ENCODE measurements at places on chromosomes 7 and 10.

DNA sequence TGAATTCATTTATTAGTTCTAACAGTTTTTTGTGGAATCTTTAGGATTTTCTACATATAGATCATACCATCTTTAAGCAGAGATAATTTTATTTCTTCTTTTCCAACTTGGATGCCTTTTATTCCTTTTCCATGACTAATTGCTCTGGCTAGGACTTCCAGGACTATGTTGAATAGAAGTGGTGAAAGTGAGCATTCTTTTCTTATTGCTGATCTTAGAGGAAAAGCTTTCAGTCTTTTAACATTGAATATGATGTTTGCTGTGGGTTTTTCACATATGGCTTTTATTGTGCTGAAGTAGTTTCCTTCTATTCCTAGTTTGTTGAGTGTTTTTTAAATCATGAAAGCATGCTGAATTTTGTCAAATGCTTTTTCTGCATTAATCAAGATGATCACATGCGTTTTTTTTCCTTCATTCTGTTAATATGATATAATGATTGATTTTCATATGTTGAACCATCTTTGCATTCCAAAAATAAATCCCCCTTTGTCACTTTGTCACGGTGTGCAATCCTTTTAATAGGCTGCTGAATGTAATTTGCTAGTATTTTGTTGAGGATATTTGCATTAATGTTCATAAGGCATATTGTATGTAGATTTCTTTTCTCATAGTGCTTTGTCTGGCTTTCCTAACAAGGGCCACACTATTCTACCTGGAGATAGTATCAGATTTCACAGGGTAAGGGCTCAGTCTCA, 92.9 kb downstream of the ZNF467 start:
- no peak for DNase-seq

GRCh38 chr10:105650306-105650705, 1009.2 kb downstream of the SORCS3 start:
- DNase-seq: no peak

DNA sequence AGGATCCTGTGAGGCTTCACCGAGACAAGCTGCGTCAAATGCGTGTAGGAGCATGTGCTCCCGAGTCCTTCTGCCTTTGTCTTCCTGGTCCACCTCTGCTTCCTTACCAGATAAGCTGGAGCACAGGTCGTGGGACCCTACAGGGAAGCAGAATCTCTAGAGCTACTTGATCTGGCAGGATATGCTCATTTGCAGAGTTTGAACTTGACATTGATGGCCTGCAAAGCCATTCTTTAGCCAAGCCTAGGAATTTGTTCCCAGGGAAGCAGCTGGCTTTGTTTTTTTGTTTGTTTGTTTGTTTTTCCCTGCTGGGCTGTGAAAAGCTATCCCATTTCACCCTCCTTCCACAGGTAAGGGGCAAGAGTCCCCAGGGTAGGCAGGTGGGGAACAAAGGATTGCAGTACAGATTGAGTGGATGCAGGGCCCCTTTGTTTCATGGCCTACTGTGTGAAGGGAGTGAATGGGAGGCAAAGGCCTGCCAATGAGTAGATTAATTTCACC, 200.0 kb upstream of the BMPER start:
- no peak for DNase-seq

DNA sequence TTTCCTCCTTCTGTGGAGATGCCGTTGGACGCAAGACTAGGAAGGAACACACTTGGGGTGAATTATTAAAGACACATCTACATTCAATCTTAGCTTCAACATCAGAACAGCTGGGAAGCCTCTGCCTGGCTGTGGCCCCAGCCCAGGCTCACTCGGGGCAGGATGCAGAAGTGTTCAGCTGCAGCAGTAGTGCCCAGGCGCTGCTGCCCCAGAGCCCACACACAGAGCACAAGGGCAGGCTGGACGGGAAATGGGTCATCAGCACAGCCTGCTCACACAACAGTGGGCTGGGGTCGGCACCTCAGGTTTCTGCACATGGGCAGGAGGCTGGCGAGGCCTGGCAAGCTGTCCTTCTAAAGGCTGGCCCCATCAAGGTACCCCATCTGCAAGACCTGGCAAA, 42.5 kb downstream of the NOD1 start:
- DNase-seq: no peak

- DNase-seq: no peak
These were observed 95.2 kb downstream of the DNAJB6 start for GRCh38 chr7:157431951-157432540.

GRCh38 chr7:110943701-110944345, 147.1 kb upstream of the LRRN3 start:
- no peak for DNase-seq

- no peak for DNase-seq
These were observed 272.9 kb downstream of the MAGI2 start for GRCh38 chr7:79180533-79180932.

DNA sequence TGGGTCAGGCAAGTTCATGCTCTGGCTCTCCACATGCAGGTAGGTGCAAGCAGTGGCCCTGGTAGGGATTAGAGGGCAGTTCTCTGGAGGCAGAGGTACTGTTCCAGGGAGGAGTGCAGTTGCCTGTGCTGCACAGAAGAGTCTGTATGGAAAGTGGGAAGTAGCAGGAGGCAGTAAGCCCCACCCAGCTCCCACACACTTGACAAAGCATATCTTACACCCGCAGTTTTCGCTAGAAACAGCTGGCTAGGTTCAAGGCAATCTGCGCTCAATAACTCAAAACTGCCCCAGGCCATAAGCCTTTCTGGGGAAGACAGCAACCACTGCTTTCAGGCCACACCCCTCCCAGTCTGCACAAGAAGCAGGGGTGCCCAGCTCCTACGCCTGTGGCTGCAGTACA, 33.1 kb upstream of the ARMC3 start:
- no peak for DNase-seq

GRCh38 chr10:86341361-86341811, 25.2 kb downstream of the GRID1 start:
- DNase-seq: no peak

- DNase-seq: no peak
These were observed 161.2 kb downstream of the CELF2 start for GRCh38 chr10:11178606-11179515.

- DNase-seq: peak; percentile 3
These were observed 21.8 kb upstream of the TECTB start for GRCh38 chr10:112261281-112261822.

GRCh38 chr7:111091593-111092358, 849 bp downstream of the LRRN3 start:
- no peak for DNase-seq

GRCh38 chr10:114043532-114044246, at the start of gene ADRB1:
Gene ADRB1, plus strand, starts transcription at chr10:114043866. Its CDS starts 267 bp downstream, at chr10:114044133.
- DNase-seq: peak; percentile 37

GRCh38 chr7:65268782-65269149, 104.9 kb upstream of the ZNF92 start:
- no peak for DNase-seq

- DNase-seq: no peak
These were observed 116.3 kb upstream of the DIP2C start for GRCh38 chr10:805620-806305.

GRCh38 chr10:89332123-89332633, 4.4 kb downstream of the IFIT3 start:
- no peak for DNase-seq

- DNase-seq: no peak
These were observed 884 bp upstream of the PRF1 start for GRCh38 chr10:70603449-70603801.

- no peak for DNase-seq
These were observed 33.8 kb upstream of the UBE2H start for GRCh38 chr7:129986600-129986999.

DNA sequence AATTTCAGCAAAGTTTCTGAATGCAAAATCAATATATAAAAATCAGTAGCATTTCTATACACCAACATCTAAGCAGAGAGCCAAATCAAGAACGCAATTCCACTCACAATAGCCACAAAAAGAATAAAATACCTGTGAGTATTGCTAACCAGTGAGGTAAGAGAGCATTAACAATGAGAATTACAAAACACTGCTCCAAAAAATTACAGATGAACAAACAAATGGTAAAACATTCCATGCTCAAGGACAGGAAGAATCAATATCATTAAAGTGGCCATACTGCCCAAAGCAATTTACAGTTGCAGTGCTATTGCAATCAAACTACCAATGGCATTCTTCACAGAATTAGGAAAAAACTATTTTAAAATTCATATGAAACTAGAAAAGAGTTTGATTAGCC, 61.5 kb downstream of the HECTD2 start:
- DNase-seq: no peak

DNA sequence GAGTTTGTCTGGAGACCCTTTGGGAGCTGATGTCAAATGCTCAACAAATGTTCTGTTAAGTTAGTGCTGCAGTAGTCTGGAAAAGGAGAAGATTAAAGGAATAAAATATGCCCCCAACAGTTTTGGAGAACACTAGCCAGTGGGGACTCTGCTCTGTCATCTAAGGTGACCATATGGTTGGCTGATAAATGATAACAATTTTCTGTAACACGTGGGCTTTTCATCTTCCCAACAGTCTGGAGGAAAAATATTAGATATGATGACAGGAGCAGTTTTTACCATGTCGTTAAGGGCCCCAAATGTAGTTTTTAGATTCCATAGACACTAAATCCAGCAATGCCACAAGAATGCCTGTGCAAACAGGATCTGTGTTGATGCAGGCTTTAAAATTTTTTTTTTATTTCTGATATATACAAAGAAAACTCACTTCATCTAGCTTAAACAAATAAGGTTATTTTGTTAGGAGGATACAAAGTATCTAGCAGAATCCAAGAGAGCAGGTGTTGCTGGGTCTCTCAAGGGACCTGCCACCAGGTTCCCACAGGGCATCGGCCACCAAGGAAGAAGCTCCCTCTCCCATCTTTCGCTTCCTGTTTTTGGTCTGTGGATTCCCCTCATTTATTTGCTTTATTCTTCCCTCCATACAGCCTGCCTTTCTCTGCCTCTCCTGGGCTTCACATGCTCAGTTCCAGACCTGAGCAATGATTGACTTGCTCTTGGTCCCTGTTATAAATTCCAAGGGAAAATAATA, 6.2 kb upstream of the CFAP58 start:
- no peak for DNase-seq

- DNase-seq: no peak
These were observed 38.0 kb upstream of the EMX2 start for GRCh38 chr10:117504562-117504961.

DNA sequence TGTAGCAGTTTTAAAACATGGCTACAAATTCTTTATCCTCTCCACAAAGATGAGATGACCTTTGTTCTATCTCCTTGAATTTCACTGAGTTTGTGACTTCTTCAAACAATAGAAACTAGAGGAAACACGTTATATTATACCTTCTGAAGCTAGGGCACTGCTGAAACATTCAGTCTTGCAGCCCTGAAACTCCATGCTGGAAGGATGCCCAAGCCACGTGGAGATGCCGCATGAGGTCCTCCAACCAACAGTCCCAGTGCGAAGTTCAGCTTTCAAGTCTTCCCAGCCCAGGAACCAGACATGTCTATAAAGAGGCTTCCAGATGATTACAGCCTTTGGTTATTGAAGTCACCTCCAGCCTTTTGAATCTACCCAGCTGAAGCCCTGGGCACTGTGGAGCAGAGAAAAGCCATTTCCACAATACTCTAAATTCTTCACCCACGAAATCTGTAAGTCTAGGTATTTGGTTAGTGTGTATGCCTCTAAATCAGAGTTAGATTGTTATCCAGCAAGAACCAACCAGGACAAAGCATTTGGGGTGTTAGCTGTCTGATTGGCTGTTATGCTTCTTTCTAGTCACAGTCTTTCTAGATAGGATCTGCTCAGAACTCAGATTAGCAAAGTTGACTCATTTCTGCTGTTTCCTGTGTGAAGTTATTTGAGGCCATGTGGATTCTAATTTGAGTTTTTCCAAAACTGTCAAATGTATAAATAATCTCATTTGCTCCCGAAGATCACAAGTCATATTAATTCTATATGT, 186.5 kb upstream of the TMEM72 start:
- no peak for DNase-seq

- no peak for DNase-seq
These were observed 47.0 kb upstream of the ANKRD1 start for GRCh38 chr10:90967865-90968264.

- no peak for DNase-seq
These were observed 326.6 kb downstream of the RPS24 start for GRCh38 chr10:78360284-78360683.

DNA sequence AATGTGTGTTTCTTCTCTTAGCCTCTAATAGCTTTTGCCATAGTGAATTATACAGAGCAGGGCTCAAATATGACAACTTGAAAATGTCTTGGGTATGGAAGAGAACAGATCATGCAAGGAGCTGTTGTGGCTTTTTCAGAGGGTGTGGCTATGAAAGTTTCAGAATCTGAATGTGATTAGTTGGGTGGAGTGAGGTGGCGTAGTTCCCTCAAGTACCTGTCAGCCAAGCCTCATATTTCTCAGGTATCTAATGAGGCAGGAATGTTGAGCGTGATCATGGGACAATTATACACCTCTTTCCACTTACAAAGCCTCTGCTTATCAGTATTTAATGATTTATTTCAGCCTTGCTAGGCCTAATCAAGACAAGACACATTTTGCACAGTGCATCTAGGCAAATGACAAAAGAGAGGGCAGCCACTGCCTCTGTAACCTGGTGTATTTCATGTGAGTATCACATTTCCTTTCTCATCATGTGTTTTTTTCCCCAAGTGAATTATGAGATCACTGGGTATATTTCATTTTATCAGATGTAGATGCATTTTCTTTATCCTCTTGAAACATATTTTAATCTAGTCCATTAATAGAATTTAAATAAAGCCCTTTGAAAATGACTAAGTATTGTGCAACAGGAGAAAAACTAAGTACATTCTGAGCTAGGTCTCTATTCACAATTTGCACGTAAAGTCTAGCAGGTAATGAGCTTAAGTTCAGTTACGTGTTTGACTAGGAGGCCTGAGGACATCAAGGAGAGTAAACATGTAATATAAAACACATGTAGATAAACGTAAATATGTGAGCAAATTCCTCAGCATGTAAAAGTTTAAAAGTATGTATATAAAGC, 644.4 kb upstream of the IGFBP3 start:
- DNase-seq: no peak

DNA sequence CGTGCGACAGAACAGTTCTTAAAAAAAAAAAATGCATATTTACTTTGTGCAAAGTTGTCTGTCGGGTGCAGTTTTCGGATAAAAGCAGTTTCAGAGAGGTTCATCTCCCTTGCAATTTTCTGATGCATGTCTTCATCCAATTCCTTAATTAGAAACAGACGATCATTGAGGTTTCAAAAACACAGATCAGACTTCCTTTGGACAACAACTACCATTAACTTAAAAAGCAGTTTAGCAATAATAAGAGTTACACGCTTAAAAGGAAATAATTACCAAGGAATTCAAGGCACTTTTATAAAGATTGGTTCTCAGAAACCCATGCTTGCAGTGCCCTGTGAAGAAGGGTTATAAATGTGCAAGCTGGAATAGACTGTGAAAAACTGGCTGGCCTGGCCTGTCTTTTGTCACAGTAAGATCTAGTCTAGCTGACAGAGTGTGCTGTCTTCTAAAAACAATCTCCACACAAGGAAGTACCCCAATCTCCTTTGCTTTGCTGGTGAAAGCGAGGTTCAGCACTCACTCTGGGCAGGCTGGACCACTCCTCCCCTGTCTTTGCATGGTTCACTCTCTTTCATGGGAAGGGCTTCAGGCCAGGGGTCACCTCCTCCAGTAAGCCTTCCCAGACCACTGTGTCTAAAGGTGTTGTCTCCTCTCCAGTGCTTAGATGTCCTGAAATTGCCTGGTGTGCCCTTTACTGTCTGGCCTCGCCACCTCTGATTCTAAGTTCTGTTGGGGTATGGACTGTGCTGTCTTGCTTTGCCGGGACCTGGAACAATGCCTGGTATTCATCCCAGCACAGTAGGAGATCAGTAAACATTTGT, 34.8 kb upstream of the HNRNPH3 start:
- no peak for DNase-seq
